Stimulated activated CD4-positive, alpha-beta T cell treated with anti-CD3 and anti-CD28 coated beads, Interleukin-2, amount 100 ng/mL, for 24 hours (primary cell): ENCODE measurements at places on chromosomes 1 and 21.

DNA sequence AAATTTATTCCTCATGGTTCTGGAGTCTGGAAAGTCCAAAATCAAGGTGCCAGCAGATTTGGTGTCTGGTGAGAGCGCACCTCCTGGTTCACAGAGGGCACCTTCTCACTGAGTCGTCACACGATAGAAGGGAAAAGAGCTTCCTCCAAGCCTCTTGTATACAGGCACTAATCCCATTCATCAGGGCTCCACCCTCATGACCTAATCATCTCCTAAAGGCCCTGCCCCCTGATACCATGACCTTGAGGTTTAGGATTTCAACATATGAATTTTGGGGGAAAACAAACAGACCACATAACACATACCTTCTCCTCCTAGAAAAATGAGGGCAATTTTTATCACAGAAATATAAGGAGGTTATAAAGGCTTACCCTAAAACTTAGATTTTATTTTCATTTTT is 88.0 kb upstream of the NFIA start:
- DNase-seq: no peak

DNA sequence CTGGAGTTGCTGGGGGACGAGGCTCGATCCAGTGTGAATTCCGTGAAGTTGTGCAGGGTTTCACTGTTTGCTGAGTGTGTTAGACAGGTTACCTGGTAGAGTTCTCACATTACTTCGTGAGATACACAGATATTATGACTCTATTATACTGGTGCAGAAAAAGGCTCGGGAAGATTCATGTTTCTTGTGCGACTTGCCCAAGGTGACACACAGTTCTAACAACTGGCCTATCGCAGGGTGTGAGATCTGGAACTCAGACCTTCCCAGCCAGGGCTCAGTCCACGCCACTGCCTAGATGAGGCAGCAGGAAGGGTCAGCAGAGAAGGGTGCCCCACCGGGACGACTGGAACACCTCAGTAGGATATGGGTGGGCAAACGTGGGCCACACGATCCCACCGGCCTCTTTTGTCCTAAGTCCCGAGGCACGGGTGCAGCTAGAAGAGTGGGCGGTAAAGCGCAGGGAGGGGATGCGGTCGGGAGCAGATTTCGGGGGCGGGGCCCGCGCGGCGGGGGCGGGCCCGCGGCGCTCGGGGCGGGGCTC is 296 bp upstream of the RNPEP start:
- DNase-seq: peak; percentile 81

GRCh38 chr1:117732065-117732797 is 126.4 kb downstream of the TENT5C start:
- no peak for DNase-seq

DNA sequence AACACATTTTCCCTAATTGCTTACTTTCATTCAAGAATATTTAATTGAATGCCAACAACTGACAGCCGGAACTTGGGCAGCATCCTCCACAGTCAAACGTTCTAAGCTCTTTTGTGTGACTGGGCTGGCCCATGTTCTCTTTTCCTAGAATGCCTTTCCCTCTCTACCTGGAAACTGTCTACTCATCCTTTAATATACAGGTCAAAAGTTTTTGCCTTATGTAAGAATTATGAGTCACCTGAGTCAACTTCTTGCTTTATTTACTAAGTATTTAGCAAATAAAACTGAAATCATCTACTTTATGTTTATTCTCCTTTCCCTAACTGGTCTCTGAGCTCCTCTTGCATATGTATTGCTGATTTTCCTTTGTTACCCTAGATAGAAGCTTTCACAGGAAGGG is 172.2 kb downstream of the CHRM3 start:
- no peak for DNase-seq

- peak; percentile 43 for DNase-seq
Measured at GRCh38 chr1:16235944-16236510, 956 bp downstream of the CPLANE2 start.

DNA sequence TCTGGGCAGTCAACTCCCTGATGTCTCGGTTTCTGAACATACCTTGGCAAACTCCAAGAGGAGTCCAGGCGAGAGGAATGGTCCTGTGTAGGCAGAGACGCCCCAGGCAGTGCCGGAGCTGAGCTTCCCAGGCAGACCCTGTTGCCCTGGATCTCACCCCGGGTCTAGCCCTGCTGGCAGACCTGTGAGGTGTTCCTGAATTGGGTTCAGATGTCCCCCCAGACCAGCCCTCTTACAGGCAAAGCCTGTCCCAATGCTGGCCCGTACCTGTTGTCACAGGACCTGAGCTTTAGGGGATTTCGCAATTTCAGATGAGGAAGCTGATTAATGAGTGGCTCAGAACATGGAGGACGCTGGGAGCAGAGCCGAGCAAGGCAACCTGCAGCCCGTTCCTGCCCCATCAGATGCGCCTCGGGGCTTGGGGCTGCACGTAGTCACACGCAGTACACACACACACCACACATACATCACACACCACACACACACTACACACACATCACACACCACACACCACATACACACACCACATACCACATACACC is 38.5 kb upstream of the PDE9A start:
- DNase-seq: peak; percentile 62

GRCh38 chr1:30047576-30047975 is 675.8 kb downstream of the MATN1 start:
- no peak for DNase-seq

- DNase-seq: no peak
Measured at GRCh38 chr1:1085911-1086841, 12.1 kb upstream of the RNF223 start.

DNA sequence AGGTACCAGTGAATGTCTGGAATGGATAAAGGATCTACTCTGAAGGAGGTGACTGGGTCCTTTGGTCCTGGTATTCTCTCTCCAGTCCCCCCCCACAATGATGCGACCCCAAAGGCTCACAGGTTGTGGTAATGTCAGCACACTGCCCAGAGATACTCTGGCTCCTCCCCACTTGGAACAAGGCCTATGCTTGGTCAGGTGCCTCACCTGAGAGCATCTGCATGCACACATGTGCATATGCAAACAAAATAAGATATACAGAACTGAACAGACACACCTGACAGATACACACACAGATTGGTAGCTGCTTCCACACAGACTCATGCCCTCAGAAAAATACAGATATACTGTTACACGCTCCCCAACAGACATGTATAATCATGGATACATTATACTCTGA is 33.5 kb downstream of the DMAP1 start:
- DNase-seq: no peak

DNA sequence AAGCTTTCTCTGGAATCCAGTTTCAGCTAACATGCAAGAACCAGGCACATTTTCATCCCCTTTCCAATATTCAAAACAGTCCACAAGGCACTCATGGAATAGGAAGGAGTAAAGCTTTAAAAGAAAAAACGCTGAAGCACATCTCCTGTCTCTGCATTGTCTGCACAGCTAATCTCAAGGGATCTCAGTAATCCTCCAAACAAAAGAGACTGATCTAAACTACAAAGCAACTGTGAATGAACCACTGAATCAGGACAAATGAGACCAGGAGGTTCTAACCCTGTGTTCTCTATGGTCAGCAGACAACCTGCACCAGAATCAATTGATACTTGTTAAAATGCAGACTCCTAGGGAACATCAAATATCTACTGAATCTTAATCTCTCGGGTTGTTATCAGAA is 399.0 kb downstream of the HHAT start:
- DNase-seq: no peak

- DNase-seq: no peak
Measured at GRCh38 chr1:92136341-92136740, 56.2 kb downstream of the BTBD8 start.

DNA sequence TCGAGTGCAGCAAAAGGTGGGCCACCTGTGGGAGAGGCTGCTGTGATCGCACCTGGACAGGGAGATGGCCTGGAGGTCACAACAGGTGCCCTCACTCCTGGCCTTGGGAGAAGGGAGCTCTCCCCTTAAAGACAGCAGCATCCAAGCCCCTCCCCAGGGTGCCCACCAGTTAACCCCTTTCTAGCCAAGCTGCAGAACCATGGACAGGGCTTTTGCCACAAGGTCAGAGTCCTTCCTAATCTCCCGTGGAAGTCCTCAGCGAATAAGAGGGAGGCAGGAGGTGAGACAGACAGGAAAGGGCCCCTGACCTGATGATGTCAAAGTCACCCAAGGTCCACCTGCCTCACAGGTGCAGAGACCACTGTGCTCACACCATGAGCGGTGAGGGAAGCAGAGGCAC is 1.7 kb downstream of the CNTN2 start:
- DNase-seq: no peak

DNA sequence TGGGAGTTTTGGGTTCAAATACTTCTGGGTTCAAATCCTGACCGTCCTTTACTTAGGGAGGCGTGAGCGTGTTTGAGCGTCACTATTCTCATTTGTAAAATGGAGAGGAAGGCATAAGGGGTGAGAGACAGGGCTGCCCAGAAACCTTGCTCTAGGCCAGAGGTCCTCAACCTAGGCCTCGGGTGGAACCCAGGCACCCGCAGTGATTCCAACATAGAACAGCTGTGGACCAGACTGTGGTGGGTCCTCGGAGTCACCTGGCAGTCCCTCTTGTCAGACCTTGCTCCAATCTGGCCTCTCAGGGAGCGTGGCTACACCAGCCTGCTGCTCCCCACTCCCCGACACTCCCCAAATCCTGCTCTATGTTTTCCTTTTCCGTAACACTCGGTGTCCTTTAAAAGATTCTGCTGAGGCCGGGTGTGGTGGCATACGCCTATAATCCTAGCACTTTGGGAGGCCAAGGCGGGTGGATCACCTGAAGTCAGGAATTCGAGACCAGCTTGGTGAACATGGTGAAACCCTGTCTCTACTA is 116.4 kb downstream of the PGBD5 start:
- DNase-seq: no peak

DNA sequence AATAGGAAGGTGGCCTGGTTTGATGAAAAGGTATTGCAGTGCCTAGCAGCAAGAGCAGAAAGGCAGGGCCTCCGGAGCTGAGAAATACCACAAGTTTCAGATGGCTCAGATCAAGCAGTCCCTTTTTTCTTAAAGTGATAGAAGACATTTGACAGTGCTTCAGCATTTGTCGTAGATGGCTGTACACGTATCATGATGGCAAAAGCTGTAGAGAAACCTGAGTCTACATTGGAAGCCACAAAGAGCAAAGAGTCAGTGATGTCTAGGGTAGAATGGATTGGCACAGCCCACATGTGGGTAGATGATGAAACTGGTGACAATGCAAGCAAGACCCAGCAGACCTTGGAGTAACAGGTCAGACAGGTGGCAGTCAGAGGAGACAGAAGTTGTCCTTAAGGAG is 101.3 kb upstream of the ARTN start:
- DNase-seq: no peak

DNA sequence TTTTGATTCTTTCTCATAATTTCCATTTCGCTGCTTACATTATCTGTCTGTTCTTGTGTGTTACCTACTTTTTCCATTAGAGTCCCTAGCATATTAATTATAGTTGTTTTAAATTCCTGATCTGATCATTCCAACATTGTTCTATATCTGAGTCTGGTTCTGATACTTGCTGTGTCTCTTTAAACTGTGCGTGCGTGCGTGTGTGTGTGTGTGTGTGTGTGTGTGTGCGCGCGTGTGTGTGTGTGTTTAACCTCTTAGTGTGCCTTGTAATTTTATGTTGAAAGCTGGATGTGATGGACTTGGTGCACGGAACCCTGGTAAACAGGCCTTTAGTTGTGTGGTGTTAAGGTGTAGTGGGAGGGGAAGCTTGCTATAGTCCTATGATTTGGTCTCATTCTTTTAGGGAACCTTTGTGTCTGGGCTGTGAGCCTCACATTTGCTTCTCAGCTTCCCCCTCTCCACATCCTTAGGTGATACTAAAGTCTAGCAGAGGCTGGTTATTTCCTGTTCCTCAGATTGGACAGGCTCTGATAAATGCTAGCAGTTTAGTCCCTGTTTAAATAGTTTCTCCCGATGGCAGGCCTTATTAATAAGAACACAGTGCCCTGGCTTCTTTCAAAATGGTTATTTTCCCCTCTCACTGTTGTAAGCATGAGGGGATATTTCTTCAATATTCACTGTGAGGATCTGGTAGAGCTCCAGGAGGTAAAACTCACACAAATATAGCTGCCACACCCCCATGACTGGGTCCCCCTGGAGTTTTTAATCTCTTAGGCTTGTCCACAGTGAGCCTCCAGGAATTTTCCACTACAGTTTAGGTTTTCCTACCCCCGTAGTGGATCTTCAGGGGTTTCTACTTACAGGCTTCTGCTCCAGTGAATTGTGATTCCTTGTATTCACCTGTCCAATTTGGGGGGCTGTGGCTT is 118.3 kb downstream of the GALNT2 start:
- no peak for DNase-seq

DNA sequence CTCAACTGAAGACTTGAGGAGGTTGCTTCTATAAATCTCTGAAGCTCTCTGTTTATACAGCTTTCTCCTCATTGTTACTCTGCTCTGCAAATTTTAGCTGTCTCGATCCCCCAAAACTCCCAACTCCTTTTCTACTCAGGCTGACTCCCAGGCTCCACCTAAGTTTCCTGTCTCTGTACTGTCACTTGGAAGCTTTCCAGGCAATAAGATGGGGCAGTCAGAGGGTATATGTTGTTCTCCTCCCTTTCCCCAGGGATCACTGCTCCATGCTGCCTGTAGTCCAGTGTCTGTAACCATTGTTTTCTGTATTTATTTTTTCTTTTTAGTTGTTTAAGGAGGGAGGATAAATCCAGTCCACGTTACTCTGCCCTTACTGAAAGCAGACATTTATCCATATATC is 13.4 kb downstream of the TSNAX start:
- DNase-seq: no peak

DNA sequence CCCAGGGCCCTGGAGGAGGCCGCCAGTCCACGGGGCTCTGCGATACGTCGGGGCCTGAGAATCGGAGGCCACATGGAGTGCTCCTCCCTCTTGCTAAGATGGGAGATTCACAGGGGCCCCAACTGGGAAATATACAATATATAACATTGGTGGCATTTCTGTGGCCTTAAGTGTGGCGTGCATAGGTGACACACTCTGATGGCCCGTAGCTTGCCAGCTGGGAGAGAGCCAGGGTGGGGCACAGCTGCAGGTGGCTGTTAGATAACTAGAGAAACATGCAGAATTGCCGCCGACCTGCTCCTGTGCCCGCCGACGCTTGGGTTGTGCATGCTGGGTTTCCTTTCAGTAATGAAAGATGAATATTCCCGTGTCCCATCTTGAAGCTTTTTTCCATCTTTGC is 30.1 kb downstream of the UMODL1 start:
- DNase-seq: no peak

- no peak for DNase-seq
Measured at GRCh38 chr1:210603123-210603522, 274.4 kb downstream of the HHAT start.

- DNase-seq: no peak
Measured at GRCh38 chr1:99786751-99787501, 20.5 kb upstream of the FRRS1 start.

GRCh38 chr1:45455162-45455561 is 35.8 kb downstream of the TESK2 start:
- no peak for DNase-seq
